NCI-H1417 treated with DMSO at 0.1 percent for 48 hours (cell line): ENCODE measurements at places on chromosomes 16 and 17.

DNA sequence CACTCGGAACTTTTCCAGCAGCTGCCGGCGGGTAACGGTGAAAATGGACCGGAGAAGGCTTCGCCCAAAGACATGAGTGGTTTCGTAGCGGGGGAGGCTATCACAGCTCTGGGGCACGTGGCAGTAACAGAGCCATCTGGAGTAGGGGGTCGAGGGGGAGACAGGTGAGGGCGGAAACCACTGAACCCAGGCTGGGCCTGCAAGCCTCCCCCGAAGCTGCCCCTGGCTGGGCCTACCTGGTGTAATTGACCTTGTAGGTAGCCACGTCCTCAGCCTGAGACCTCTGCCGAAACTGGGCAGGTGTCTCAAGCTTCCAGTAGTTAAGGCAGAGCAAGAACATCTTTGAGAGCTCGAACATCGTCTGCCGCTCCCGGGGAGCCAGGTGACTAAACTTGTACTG, 1.9 kb downstream of the KAT2A start:
- no peak for DNase-seq

GRCh38 chr16:88697116-88697830, 8.9 kb downstream of the RNF166 start:
- DNase-seq: no peak

GRCh38 chr17:31089471-31089870, 5.3 kb upstream of the NF1 start:
- DNase-seq: no peak

DNA sequence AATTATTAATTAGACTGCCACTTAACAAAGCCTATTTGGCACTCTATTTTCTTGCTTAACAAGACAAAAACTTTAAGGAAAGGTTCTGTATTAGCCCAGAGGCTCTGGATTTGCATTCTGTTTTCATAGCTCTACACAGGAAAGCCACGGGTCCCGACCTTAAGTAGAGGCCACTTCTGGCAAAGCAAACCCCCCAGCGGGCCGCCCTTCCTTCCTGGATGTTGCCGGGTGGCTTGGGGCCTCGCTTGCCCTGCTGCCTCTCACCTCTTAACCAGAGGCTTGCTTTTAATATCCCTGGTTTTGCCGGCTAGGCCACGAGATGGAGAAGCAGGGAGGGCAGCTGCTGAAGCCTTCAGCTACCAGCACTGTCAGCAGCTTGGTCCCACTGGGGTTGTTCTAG, 4.4 kb downstream of the RTN4RL1 start:
- no peak for DNase-seq

GRCh38 chr16:57935904-57936303, 35.0 kb downstream of the CNGB1 start:
- no peak for DNase-seq

GRCh38 chr16:87960296-87960695, 9.1 kb downstream of the BANP start:
- no peak for DNase-seq
